LoVo (cell line): ENCODE measurements at places on chromosomes 6 and 20.

GRCh38 chr20:58028123-58028522 lies 200.3 kb downstream of the ANKRD60 start:
- no peak for DNase-seq

- peak; percentile 54 for DNase-seq
Measured at GRCh38 chr6:134640975-134641429, 308.9 kb downstream of the ALDH8A1 start.

DNA sequence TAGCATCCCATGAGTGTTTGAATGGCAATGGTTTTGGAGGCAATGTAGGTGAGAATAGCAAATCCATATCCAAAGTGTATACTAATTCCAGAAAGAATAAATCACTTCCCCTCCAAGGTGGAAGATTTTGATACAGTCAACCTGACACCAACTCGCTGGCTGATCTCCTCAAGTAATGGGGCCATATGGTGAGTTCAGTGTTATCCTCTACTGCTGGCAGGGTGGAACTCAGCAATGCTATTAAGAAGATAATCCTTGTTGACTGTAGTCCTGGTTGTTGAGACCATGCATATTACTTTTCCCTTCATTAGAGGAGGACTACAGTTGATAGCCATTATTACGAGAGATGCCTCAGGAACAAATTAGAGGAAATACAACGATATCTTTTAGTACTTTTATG lies 17.8 kb upstream of the HLA-DQB1 start:
- DNase-seq: no peak

DNA sequence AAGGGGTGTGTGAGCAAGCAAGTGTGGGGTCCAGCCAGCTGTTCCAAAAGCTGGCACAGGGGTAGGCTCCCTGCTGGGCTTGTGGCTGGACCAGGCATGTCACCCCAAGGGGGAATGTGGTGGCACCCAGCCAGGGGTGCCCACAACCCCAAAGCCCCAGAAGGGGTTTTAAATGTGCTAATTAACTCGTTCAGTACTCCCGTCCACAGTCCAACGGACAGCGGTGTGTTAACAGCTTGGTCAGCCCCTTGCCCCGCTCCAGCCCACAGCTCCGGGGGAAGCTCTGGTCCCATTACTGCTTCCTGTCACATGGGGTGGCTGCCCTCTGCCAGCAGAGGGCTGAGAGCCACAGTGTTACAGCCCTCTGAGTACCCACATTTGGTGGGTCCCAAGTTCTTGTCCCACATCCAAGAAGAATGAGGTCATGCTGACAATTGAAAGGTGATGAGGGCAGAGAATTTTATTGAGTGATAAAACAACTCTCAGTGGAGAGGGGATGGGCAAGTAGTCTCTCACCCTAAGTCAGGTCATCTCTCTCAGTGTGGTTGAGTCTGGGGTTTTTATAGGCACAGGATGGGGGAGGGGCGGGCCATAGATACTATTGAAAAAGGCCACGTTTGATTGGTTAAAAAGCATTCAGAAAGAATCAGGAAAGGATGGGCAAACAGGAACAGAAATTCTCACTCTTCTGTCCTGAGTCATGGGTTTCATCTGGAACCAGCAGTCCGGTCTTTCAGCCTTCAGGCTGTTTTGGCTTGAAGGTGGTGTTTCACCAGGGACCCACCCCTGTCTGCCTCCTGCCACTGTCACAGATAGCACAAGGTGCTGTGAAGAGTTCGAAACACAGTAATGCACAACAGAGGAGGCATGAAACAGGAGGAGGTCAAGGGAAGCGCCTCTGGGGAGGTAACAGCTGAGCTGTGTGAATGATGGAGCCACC lies 238.5 kb downstream of the NFATC2 start:
- DNase-seq: no peak

- no peak for DNase-seq
Measured at GRCh38 chr20:22601361-22602141, 17.2 kb upstream of the FOXA2 start.
